ENCODE measurements at places on chromosomes 6 and 20.
A peak's percentile ranks its signal among the peaks of the same experiment; 100 is the strongest.

GRCh38 chr6:136753624-136754023 lies 38.7 kb downstream of the MAP3K5 start:
- peak; percentile 75 for DNase-seq

GRCh38 chr6:130529569-130530149 lies 163.8 kb downstream of the TMEM200A start:
- no peak for DNase-seq

DNA sequence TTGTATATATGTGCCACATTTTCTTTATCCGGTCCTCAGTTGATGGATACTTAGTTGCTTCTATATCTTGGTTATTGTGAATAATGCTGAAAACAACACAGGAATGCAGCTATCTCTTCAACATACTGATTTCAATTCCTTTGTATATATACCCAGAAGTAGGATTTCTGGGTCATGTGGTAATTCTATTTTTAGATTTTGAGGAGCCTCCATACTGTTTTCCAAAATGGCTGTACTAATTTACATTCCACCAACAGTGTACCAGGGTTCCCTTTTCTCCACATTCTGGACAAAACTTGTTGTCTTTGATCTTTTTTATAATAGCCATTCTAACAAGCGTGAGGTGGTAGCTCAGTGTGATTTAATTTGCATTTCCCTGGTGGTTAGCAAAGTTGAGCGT lies 1.6 kb downstream of the SIRT5 start:
- no peak for DNase-seq

- DNase-seq: no peak
These were observed 92.4 kb downstream of the GJA10 start for GRCh38 chr6:89986650-89987074.

- DNase-seq: no peak
These were observed 168.2 kb downstream of the GPX5 start for GRCh38 chr6:28693751-28694443.

GRCh38 chr6:90216072-90216977 lies 80.3 kb downstream of the BACH2 start:
- DNase-seq: peak; percentile 21

DNA sequence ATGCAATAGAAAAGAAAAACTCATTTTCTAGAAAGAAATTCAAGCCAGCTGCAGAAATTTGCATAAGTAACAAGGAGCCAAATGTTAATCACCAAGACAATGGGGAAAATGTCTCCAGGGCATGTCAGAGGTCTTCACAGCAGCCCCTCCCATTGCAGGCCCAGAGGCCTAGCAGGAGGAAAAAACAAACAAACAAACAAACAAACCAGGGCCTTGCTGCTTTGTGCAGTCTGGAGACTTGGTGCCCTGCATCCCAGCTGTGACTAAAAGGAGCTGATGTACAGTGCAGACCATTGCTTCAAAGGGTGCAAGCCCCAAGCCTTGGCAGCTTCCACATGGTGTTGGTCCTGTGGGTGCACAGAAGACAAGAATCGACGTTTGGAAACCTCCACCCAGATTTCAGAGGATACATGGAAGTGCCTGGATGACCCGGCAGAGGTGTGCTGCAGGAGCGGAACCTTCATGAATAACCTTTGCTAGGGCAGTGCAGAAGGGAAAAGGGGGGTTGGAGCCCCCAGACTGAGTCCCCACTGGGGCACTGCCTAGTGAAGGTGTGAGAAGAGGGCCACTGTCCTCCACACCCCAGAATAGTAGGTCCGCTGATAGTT lies 110.9 kb upstream of the AKAP12 start:
- DNase-seq: no peak

DNA sequence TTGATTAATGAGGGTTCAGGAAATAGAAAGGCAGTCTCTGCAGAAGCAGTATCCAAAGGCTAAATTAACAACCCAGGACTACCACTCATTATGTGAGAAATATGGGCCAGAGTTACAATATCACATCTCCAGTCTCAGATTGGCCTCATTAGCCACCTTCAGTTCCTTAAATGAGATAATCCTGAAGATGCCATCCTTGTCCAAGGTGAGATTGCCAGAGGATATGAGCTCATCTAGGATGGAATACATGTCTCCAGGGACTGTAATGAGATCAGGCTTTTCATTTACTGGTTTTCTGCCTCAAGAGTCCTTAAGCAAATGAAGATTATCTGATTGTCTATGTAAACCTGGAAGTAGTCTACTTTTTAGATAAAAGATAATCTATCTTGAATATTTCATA lies 196.3 kb downstream of the FUT9 start:
- DNase-seq: no peak

GRCh38 chr6:30547454-30547853 lies 8.8 kb downstream of the GNL1 start:
- DNase-seq: no peak

DNA sequence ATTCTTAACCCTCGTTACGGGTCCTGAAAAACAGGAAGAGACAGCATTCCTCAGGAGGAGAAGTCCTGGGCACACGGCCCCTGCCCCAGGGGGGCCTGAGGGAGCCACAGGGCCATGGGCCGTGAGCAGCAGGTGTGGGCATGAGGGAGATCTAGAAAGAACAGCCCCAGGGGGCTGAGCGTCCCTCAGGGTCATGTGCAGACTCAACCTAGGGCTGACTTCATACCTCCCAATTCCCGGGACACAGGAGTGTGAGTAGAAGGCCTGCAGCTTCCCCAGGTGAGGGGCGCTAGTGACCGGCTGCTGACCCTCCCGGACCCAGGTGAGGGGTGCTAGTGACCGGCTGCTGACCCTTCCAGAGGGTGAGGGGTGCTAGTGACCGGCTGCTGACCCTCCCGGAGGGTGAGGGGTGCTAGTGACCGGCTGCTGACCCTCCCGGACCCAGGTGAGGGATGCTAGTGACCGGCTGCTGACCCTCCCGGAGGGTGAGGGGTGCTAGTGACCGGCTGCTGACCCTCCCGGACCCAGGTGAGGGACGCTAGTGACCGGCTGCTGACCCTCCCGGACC lies 35.1 kb downstream of the FRMD1 start:
- no peak for DNase-seq

GRCh38 chr20:53841741-53842140 lies 228.7 kb downstream of the BCAS1 start:
- DNase-seq: no peak

- no peak for DNase-seq
These were observed 278.7 kb upstream of the RNF217 start for GRCh38 chr6:124683507-124683906.

GRCh38 chr6:90197854-90198496 lies 98.7 kb downstream of the BACH2 start:
- DNase-seq: no peak

DNA sequence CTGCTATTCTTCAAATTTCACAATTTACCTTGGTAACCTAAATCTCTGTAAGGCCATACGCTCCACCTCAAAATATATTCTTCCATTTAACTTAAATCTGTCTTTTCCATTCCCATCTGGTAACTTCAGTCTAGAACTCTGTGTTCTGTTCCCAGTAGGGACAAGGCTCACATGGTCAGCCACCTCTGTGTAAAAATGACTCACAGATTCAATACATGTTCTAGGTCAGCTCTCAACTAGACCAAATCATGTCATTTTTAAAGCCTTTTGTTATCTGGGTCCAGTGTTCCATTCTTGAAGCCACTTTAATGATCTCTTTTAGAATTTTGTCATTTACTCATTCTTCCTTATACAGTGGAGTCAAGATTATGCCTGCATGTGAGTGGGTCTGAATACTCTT lies 315.6 kb upstream of the CITED2 start:
- DNase-seq: no peak

DNA sequence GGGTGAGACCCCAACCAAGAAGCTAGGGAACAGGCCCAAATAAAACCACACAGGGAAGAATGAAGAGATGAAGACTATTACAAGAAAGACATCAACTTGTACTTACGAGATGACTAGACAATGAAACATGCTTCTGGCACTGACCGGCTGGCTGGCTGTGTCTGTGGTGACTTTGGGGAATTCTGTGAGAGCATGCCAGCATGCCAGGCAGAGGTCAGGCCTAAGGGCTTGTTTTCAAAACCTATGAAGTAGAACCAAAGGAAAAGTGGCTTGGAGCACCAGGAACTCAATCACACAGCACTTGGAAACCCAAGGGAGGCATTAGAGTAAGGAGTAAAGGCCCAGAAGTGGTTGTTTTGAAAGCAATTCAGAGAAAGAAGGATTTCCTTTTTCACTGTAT lies 28.4 kb upstream of the GSTA3 start:
- DNase-seq: no peak

- no peak for DNase-seq
These were observed 527.1 kb upstream of the MARCKS start for GRCh38 chr6:113329942-113330635.

DNA sequence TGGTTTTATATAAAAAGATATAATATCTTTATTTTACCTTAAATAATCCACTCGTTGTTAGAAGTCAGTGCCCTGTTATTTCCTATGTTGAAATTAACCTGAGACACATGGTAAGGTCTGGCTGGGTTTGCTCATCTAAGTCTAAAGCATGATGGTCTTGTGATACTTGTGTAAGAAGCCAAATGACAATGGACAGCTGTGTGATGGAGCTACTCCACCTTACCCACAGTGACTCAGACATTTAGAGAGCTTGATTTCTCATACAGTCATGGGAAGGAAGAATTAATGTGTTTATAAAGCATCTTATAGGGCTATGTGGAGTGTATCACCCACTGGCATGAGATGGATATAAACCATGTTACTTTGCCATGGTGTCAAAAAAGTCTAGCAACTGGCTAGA lies 11.7 kb downstream of the CTCFL start:
- no peak for DNase-seq

GRCh38 chr6:162538643-162539064 lies 188.9 kb downstream of the PRKN start:
- DNase-seq: no peak

DNA sequence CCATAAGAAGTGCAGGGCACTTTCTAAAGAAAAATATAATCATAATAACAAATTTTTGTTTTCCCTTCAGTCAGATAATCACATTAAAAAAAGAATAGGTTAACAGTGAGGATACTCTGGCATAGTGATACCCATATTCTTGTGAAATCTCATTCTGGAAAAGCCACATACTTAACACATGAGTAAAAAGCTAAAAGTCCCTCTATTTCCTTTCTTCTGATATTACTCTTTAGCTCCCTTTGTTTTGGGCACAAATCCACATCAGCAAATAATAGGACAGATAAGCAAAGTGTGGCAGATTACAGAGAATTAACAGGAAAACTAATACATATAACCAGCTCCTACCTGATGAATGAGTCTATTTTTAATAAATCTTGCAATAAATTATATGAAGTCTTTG lies 15.8 kb downstream of the SHPRH start:
- no peak for DNase-seq
